ENCODE measurements at places on chromosomes 12 and 14.

DNA sequence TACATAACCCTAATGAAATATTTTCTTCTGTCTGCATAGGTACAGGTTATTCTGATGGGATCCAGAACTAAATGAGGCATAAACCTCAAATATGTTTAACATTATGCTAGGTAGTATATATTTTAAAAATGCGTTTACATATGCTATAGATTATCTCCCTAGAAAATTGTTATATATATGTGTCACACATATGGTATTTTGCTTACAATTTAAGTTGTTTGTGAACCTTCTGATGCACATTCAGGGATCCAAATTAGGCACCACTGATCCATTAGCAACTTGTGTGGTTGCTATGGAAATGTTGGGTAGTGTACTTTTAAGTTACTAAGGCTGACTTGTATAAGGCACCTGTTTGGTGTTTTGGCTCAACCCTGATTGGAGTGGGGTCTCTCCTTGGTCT, 456.7 kb downstream of the AEBP2 start:
- DNase-seq = no peak

GRCh38 chr14:60839057-60839456, 104.5 kb downstream of the MNAT1 start:
- DNase-seq = no peak

GRCh38 chr14:104104076-104104901, 18.8 kb downstream of the ASPG start:
- DNase-seq = no peak

- no peak for DNase-seq
These were observed at the start of gene NKX2-1 for GRCh38 chr14:36519431-36520321. Gene NKX2-1, minus strand, starts transcription at chr14:36520232. Its CDS starts 103 bp downstream, at chr14:36520129.

GRCh38 chr14:102768223-102769048, 8.8 kb upstream of the TRAF3 start:
- no peak for DNase-seq

DNA sequence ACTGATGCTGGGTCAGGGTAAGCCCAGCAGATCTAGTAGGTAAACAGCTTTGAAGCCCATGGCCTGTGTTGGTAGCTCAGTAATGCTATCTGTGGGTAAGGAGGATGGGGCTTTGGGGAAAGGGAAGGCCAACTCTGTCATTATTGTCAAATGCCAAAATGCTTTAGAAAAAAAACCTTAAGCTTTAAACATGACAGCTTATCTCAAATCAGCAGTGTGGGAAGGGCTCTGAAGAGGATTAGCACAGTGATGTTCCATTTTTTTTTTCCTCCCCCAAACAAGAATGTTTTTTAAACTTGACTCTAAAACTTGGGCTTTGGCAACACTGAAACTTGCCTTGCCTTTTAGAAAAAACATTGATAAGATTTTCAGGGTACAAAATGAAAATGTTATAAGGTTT, 11.7 kb downstream of the DAAM1 start:
- no peak for DNase-seq

DNA sequence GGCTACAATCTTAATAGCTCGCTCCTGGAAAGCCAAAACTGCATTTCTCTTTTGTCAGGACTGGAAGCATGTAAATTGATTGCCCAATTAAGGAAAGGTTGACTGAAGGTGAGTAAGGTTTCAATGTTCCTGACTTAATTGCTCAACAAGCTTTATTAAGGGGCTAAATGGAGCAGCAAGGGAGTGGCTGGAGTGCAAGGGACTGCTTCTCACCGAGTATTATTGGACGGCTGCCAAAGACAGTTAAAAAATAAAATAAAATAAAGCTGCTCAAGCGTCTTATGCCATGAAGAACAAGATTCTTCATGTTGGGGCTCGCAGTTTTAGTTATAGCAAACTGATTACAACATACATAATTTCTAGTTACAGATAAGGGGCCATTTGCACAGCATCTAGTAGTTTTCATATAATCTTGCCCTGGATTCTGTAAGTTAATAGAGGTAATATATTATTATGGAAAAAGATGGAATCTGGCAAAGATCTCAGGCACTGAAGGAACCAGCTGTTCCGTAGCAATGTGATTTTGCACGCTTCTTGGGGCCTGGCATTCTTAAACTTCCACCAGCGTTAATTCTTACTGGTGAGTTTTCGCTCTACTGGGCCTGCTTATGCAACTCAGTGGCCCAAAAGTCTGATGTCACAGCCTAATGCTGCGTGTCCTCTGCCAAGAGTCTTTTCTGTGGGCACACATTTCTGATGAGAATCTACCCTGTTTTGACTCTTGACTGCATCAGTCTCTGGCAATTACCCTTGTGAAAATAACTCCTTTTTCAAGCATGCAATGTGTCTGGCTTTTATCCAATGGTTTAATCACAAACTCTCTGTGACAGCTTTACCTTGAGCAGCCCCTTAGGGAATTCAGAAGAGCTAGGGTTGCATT, 108.5 kb downstream of the SLC38A1 start:
- DNase-seq = no peak

All from CMK (cell line).